Mononuclear cell (primary cell): ENCODE measurements at places on chromosomes 13 and 19. TPM values are rescaled to one million over a fixed set of nuclear protein-coding genes. Genes with fewer than 3 reads are reported as not detected.

Gene VSTM1
- total RNA-seq = 12.4 TPM

Gene FAM216B
- total RNA-seq = not detected

Gene PLA2G4C
- total RNA-seq = 4.2 TPM

Gene LIM2
- total RNA-seq = 0.21 TPM

Gene PGLYRP1
- not detected for total RNA-seq

Gene SPIB
- total RNA-seq = 5.6 TPM

Gene S1PR5
- 36.9 TPM for total RNA-seq

Gene ATP4B
- total RNA-seq = not detected

Gene ZNF90
- 1.8 TPM for total RNA-seq
